ENCODE measurements at places on chromosomes 2 and 18.

GRCh38 chr18:3878401-3878800, 428.4 kb downstream of the TGIF1 start:
- no peak for ATAC-seq

GRCh38 chr2:142112757-142113221, 18.0 kb downstream of the LRP1B start:
- ATAC-seq = peak; percentile 36

DNA sequence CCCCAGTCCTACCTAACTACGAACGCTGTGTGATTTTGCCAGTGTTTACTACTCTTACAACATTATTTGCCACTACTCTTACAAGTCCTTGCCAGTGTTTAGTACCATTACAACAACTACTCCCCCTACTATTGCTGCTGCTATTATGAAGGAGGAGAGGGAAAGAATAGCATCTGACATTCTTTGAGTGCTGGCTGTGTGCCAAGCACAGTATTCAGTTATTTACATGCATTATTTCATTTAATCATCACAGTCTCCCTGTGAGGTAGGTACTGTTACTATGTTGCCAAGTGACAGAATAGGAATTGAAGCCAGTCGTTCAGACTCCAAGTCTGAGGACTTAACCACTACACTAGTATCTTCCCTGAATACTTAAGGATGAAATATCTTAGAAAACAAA, 185.9 kb upstream of the FOSL2 start:
- peak; percentile 58 for ATAC-seq

GRCh38 chr18:2534906-2535305, 36.4 kb downstream of the METTL4 start:
- no peak for ATAC-seq

Measured in motor neuron (in vitro differentiated cells).